ENCODE measurements at places on chromosomes 5 and 9. TPM values are rescaled to one million over a fixed set of nuclear protein-coding genes. Genes with fewer than 3 reads are reported as not detected.

GRXCR2 gene
- not detected for polyA plus RNA-seq

PCDHA10 gene
- polyA plus RNA-seq = not detected

TOR4A gene
- polyA plus RNA-seq = 15.7 TPM

CDC20B gene
- not detected for polyA plus RNA-seq

ACTBL2 gene
- polyA plus RNA-seq = not detected

RNF44 gene
- 12.1 TPM for polyA plus RNA-seq

SPATA31C1 gene
- polyA plus RNA-seq = not detected

SHROOM1 gene
- polyA plus RNA-seq = 3.4 TPM

CAAP1 gene
- polyA plus RNA-seq = 6.1 TPM
